M059J (cell line): ENCODE measurements at places on chromosomes 5 and 9. TPM values are rescaled to one million over a fixed set of nuclear protein-coding genes. Genes with fewer than 3 reads are reported as not detected.

DNAJC25 gene
- 11.4 and 14.2 TPM in 2 replicates for total RNA-seq

MPDZ gene
- 9.5 and 17.2 TPM in 2 replicates for total RNA-seq

PDE4D gene
- 9.1 and 14.9 TPM in 2 replicates for total RNA-seq

LTC4S gene
- total RNA-seq, result not detected in 2 replicates

PCDHB11 gene
- 0.25 and 0.49 TPM in 2 replicates for total RNA-seq
